ENCODE measurements at places on chromosomes 1 and 21. TPM values are rescaled to one million over a fixed set of nuclear protein-coding genes. Genes with fewer than 3 reads are reported as not detected.

DNA sequence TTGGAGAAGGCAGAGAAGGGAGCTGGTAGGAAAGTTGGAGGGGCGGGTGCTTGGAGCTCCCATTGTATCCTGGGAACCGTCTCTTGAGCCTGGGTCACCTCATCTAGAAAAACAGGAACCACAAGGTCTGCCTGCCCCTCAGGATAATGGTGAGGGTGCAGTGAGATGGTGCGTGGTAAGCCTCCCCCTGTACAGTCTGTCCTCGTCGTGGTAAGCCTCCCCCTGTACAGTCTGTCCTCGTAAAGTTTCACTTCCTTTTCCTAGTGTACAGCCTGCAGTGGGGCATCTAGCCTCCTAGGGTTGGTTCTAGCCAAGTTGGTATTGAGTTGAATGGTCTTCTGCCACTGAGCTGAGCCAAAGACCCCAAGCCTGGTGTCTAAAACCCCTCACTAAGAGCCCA, 66.5 kb upstream of the IGSF21 start:
- H3K4me3 ChIP-seq: no peak overlapping the region
- H3K27ac ChIP-seq: no peak overlapping the region
- DNase-seq: no peak
- no peaks in the 10 kb centered on the region for H3K27me3 ChIP-seq
- no peaks in the 10 kb centered on the region for H3K4me1 ChIP-seq
- no peaks in the 10 kb centered on the region for H3K36me3 ChIP-seq

The ZNF695 gene
- not detected for total RNA-seq

- no peaks in the 10 kb centered on the region for H3K27me3 ChIP-seq
- H3K36me3 ChIP-seq: no peaks in the 10 kb centered on the region
- peak overlapping the region; percentile 19 for H3K27ac ChIP-seq
- DNase-seq: no peak
- peaks cover 48% of the 10 kb centered on the region for H3K4me1 ChIP-seq
These were observed 166.1 kb downstream of the RERE start for GRCh38 chr1:8651236-8651890.

DNA sequence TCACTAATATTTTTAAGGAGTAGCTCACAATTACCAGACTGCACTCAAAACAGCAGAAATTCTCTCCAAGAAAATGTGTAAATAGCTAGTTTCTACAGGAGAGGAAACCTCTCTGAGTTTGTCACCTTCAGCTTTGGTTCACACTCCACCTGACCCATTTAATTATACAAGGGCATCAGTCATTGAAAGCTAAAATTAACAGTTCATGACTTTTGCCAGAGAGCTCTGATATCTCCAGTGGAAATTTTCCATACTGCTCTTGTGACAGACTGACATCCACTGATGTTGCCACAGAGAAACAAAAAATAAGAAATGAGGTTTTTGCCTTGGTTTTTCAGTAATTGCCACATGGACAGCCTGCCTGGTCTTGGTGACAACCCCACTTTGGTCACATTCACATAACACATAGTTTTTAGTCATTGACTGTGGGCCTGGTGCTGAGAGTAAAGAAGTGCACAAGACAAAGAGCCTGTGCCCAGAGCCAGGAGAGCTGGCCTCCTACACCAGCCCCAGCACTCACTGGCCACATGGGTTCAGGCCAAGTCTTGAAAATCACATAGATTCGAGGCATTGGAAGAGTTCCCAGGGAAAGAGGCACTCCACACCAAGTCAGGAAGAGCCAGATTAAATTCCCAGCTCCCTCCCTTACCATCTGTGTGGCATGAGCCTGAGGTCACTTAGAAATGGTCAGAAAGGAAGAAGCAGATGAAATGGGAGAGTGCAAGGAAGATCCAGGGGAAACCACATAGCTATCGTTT, 13.8 kb upstream of the SIM2 start:
- H3K4me3 ChIP-seq: no peak overlapping the region
- H3K27me3 ChIP-seq: no peaks in the 10 kb centered on the region
- DNase-seq: no peak
- no peak overlapping the region for H3K27ac ChIP-seq

Measured in body of pancreas (tissue), 4 donors.